Smooth muscle cell of the brain vasculature (primary cell): ENCODE measurements at places on chromosomes 12 and 14.

GRCh38 chr14:38915125-38915524 lies 187.9 kb downstream of the SEC23A start:
- DNase-seq, result no peak

DNA sequence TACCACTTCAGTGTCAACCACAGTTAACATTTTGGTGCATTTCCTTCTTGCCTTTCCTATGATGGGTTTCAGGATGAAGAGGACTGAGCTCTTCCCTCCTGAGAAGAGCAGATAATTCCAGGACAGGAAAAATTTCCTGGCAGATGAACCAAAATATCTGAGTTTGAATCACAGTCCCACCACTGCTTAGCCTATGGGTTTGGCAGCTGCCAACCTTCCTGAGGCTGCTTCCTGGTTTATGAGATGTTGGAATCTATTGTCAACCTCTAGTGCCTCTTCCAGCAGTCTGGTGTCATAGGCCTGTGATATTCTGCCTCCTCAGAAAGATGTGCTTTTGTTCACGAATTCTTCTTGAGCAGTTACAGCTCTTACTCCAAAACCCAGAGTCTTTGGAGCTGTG lies 197.4 kb upstream of the FRMD6 start:
- DNase-seq, result no peak

GRCh38 chr12:690466-690865 lies 27.2 kb upstream of the NINJ2 start:
- no peak for DNase-seq

DNA sequence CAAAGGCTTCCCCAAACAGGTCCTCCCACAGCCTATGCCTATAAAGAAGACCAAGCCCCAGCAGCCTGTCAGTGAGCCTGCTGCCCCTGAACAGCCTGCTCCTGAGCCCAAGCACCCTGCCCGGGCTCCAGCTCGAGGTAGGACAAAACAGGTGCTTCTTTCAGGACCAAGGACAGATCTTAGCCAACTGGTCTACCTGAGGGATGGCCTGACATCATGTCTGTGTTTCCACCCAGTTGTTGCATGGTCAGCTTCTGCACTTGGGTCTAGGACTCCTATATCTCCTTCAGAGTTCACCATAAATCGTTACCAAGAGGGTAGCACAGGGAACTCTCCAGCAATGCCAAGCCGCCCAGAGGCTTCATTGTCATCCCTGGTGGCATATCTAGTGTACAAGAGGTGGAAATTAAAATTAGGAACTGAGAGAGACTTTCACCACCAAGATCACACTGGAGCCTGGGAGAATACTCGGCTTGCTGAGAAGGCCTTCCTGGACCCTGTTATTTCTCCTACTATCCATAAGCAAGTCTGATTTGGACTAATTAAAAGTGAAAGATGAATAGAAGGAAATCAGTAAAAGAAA lies 38.2 kb upstream of the OAS1 start:
- no peak for DNase-seq

- DNase-seq, result no peak
Measured at GRCh38 chr12:66309606-66310005, 7.3 kb downstream of the HELB start.

DNA sequence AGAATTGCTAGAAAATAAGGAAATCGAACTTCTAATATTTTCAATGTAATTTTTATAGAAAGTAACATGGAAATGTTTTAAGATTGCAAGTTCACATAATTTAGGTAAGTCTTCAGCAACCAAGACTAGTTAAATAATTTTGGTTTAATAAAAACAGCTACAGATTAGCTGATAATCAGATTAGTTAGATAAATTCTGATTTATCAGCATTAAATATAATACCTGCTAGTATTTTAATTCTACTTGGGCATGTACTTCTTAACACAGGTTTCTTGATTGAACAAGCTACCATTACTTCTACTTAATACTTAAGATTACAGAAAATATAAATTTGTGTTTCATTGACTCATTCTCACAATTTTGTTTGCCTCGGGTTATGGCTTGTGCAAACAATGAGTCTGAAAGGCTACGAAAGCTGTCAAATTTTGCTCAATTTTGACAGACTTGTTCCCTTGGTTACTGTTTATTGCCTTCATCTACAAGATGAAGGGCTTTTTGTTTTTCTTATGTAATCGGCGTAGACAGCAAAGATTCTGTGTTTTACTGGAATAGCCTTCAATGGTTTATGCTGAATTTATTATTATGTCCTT lies 116.1 kb upstream of the NUDT4 start:
- no peak for DNase-seq

DNA sequence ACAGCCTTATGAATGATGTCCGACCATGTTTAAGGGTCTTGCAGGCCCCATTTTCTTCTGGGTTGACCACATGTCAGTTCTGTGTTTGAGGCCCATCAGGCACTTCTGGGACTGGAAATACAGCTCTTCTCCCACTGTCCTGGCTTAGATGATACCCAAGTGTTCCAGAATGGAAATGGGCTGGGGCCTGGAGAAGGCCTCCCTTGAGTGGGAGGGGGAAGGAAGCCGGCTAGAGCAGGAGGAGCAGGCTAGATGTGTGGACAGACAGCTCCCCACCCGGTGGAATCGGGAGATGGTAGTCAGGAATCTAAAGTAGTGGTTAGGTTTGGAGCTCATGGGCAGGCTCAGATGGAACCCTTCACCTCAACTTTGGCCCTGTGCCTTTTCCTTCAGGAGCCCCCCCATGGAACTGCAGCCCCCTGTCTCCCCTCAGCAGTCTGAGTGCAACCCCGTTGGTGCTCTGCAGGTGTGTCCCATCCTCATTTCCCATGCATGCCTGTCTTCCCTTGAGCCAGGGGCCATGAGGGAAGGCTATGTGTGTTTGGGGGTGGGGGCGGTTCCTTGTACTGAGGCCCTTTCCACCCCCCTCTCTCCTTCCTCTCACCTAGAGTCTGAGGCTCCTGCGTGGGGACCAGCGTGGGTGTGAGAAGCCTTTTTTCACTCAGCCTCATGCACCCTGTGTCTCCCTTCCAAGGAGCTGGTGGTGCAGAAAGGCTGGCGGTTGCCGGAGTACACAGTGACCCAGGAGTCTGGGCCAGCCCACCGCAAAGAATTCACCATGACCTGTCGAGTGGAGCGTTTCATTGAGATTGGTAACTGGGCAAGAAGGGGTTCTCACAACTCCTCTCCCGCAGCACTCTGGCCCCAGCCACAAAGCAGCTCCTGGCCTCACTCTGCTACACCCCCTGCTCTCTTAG lies 3.0 kb downstream of the NPFF start:
- no peak for DNase-seq

- no peak for DNase-seq
Measured at GRCh38 chr14:96705422-96706092, 91.6 kb upstream of the VRK1 start.

DNA sequence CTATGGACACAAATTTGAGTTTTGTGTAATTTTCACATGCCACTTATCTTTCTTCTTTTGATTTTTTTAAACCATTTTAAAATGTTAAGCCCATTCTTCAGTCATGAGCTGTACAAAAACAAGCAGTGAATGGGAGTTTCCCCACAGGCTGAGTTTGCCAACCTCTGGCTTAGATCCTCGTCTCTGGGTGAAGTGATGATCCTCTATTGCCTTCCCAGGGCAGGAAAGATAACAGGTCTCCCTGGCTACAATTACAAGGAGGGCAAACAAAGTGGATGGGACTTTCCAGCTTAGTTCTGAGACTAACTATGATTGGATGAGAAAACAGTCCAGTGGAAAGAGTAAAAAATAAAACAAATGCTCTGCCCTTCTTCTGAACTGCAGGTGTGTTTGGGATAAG lies 203.7 kb downstream of the SPTSSA start:
- no peak for DNase-seq

DNA sequence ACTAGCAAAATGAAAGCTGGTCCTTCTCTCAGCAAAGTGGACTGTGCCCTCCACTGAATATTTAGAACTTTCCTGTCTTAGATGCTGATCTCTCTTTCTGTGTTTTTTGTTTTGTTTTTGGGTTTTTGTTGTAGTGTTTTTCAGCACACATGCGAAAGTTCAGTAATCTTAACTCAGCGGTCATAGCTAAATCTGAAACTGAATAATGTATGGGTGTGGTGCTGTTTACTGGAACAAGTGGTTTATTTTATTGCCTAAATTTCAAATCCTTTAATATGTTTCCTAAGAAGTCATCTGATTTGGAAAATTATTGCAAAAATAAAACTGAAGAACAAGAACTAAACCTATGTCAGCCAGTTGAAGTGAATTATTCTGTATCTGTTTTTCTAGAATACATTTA lies 116.0 kb upstream of the LRIG3 start:
- DNase-seq, result no peak

- DNase-seq, result no peak
Measured at GRCh38 chr12:123468786-123469185, 10.8 kb downstream of the SNRNP35 start.

DNA sequence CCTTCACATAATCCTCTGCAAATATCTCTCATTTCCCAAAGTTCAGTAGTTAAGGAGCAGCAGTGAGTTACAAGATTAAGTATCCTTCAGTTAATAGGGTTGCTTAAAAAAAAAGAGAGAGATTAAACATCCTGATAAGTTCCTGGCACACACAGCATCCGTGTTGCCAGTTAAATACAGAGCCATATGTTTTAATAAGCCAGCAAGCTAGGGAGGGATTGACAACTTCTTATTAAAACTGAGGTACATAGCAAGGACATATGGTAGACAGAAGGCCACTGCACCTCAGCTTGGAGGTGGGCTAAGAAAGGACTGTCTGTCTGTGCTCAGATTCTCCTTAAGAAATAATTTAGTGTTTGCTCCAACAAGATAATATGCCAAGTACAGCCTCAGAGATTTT lies 9.6 kb upstream of the TMEM30B start:
- no peak for DNase-seq

- DNase-seq, result no peak
Measured at GRCh38 chr14:95961481-95961880, 77.7 kb upstream of the C14orf132 start.

DNA sequence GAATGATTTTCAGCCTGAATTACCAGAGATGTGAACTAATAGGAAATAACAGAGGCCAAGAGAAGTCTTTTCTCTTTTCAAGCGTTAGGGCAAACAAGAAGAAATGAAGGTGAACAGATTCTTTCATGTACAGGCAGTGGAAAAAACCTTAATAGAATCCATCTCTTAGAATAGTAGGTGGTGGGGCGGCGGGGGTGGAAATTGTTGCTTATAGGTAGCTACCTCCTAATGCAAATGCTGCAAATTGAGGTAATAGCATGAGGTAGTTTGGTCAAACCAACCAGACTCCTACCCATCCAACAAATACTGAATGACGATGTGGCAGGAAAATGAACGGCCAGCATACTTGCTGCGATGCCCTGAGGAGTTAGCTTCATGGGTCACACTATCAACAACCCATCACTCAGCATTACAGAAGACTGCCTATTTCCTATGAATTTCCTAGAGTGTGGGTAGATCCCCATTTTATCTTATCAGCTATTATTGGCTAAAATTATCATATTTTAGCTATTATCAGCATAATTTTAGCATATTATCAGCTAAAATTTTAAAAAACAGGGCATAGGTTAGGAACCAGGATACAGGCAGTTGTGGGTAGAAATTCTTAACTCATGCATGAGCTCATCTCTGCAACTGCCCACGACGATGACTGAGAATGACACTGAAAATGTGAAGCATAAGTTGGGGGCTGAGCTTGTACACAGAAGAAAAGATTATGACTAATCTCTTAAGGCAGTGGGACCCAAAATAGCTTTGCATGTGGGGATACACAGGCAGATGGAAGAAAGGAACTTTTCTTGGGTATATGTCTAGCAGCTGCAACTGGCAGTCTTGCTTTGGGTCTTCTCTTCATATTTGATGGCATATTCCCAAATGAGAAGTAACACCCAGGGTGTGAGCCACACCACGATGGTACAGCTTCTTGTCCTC lies 68.7 kb downstream of the NIN start:
- no peak for DNase-seq

DNA sequence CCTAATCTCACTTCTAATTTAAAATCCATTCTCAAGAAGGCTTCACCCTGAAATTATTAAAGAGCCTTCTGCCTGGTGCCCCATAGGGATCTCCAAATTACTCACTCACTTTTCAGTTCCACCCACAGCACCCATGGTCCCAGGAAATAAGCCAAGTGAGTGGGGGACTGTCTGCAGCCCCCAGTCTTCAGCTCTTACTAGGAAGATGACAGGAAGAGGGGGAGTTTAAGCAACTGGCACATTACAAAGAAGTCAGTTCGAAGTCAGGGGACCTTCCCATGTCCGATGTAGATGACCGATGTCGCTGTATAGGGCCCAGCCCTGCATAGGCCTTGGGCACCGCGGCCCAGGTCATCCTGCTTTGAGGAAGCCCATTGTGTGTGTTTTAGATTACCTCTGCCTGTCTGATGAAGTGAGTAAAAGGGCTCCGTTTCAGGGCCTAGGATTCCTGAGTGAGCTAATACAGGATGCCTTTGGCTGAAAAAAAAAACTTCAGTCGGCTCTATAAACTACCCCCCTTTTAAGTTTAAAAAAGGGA lies 1.9 kb downstream of the ACTN1 start:
- DNase-seq, result no peak

DNA sequence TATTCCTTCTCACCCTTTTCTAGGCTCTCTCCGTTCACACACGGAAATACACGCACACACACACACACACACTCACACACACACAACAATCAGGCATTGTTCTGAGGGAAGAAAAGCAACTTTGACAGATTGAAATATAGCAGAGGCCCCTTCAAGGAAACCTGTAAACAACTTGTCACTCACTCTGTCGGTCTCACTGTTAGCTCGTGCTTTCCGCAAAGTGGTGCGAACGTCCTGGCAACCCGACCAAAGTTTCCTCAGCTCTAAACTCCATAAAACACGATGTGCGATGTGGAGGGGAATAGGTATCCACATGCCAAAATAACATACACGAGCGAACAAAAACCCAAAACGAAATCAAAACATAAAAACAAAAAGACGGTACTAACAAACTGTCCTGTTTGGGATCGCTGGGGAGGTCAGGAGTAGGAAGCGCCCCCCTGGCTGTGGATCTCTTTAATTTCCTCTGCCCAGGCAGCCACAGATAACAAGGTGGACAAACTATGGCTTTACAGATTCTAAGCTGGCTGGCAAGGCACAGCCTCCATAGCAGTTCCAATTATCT lies 822 bp upstream of the SOX5 start:
- no peak for DNase-seq

DNA sequence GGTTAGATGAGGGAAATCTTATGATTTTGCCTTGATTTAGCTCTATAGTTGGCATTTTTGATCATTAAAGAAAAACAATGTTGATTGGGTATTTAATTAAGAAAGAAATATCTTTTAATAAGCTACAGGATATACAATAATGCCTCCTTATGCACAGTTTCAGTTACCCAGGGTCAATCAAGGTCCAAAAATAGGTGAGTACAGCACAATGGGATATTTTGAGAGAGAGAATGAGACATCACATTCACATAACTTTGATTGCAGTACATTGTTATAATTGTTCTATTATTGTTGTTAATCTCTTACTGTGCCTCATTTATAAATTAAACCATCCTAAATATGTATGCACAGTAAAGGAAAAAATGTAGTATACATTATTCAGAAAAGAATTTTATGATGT lies 102.2 kb downstream of the MYF5 start:
- DNase-seq, result no peak
